ENCODE measurements at places on chromosomes 2 and 18.
A peak's percentile ranks its signal among the peaks of the same experiment; 100 is the strongest.

GRCh38 chr18:77103991-77104531 is 28.5 kb downstream of the MBP start:
- DNase-seq, result no peak

- DNase-seq, result no peak
Observed at GRCh38 chr2:33712674-33713073, 113.6 kb upstream of the FAM98A start.

GRCh38 chr18:78736015-78736690 is 243.5 kb upstream of the SALL3 start:
- no peak for DNase-seq

- DNase-seq, result peak; percentile 49
Observed at GRCh38 chr2:64295326-64296139, 151.3 kb upstream of the PELI1 start.

DNA sequence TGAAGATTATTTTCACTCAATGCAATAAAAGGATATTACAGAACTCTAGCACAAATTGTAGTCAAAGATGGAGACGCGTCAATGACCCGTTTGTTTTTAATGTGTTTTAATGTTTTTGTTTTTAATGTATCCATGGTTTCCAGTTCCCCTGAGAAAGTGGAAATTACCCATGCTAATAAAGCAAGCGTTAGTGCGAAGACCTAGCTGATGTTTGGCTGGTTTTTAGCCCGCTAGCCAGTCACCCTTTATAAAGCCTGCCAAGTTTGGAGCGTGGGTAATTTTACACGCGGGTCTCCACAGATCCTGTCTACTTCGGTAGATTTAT is 430 bp upstream of the CHMP1B start:
- DNase-seq, result no peak

DNA sequence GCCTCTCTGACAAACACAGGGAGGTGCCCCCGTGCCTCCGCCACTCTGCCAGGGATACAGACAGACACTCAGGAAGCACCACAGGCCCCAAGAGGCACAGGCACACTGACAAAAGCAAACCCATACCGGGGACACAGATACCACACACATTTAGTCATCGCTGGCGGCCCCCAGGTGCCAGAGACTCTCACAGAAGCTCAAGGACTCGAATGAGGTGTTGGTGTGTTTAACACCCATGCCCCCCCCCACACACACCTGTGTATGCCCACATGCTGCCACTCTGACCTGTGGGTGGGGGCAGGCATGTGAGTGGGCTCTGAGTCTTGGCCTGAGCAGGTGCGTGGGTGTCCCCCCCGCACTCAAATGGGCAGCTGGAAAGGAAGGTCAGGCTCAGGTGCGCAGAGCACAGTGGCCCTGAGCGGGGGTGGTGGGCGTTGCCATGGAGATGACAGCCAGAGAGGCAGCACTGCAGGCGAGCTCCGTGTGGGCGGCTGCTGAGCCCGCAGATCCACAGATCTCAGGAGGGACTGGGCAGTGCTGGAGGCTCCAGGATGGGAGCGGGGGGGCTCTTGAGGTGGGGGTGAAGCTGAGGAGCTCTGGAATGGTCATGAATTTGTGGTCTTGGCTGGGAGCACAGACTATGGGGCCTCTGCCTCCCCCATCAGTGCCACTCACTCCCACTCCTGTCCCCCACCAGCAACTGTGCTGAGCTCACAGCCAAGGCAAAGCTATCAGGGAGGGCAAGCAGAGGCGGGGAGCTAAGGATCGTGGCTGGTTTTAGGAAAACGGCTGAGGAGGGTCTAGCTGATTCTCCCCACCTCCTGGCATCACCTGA is 73.9 kb upstream of the TAF1B start:
- DNase-seq, result peak; percentile 56

DNA sequence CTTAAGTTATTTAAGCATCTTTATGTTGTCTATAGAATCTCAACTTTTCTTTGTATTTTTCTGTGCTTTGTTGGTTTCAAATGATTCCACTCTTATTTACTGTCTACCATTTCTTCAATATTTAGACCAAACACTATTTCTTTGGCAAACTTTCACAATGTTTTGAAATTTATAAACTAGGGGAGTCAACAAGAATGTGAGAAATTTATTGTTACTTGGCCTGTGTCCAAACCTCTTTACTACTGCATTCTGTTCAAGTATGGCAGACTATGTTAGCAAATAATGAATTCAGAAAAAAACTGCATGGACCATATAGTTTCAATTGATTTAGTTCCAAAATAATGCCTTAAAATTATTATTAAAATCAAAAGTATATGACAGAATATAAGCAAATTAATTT is 470.2 kb downstream of the FBXO15 start:
- DNase-seq, result no peak

DNA sequence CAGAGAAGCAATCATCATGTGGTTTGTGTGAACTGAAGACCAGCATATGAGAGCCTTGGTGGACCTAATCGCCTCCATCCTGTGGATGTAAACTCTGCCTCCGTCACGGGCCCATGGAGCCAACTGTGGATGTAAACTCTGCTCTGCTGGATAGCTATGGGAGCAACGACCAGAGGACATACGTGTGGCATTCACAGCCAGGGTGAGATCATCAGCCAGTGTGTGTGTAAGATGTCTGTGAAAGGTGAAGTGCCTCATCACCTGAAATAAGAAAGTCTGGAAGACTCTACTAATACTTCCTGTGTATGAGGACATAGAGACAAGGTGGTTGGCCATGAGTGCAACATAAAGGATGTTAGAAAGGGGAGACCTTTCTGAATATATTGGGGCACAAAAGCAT is 63.5 kb downstream of the CYB5A start:
- no peak for DNase-seq

DNA sequence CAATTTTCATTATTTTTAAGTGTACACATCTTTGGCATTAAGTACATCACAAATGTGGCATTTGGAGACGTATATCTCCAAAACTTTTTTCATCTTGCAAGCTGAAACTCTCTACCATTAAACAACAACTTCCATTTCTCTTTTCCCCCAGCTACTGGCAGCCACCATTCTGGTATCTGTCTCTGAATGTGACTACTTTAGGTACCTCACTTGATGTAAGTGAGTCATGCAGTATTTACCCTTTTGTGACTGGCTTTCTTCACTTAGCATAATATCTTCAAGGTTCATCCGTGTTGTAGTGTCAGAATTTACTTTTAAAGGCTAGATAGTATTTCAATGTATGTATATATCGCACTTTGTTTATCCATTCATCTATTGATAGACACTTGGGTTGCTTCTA is 17.0 kb downstream of the BABAM2 start:
- no peak for DNase-seq

- DNase-seq, result no peak
Observed at GRCh38 chr18:77206676-77207374, 42.8 kb upstream of the GALR1 start.

DNA sequence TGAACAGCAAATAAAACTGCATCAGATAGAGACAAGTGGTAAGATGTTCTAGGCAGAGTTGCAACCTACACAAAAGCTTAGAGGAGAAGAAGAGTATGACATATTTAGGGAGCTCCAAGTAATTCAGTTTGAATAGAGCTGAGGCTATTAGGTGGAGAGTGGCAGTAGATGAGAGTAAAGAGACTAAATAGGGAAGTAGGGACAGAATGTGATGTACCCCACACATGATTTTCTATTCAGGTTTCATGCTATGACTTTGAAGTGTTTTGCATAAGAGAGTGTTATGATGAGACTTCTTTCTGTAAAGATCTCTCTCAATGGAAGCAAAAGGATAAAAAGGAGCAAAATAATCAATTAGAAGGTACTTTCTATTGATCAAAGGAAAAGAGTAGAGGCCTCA is 206.8 kb upstream of the ERBB4 start:
- DNase-seq, result no peak

DNA sequence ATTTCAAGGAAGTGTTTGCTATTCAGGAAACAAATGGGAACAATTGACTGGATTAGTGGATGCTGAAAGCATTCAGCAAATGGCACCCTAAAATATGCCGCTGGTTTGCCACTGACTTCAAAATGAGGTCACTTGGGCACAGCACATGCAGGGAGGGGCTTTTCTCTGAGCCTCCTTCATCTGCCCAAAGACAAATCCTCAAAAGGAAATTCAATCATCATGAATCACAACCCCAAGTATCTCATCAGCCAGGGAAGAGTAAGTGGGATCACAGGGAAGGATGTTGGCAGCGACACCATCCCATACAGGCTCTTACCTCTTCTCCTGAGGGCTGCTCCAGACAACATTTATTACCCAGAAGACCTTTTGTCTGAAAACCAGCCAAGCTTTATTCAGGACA is 14.4 kb upstream of the SP140L start:
- DNase-seq, result no peak

GRCh38 chr2:7523481-7524120 is 606.4 kb downstream of the RNF144A start:
- no peak for DNase-seq

DNA sequence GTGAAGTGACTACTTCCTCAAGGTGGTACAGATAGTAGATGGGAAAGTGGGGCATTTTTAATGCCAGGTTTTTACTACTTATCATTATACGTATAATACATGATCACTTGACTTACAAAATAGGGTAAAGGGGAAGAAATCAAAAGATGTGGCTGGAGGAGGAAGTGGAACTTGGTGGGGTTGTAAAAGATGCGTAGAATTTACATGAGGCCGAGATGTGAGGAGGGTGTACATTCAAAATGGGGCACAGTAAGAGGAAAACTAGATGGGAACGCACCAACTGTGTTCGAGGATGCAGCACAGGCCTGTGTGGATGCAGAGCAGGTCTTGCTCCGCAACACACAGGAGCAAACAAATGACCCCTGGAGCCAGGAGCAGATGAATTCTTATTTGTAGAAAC is 403.3 kb downstream of the TXNL1 start:
- DNase-seq, result no peak

DNA sequence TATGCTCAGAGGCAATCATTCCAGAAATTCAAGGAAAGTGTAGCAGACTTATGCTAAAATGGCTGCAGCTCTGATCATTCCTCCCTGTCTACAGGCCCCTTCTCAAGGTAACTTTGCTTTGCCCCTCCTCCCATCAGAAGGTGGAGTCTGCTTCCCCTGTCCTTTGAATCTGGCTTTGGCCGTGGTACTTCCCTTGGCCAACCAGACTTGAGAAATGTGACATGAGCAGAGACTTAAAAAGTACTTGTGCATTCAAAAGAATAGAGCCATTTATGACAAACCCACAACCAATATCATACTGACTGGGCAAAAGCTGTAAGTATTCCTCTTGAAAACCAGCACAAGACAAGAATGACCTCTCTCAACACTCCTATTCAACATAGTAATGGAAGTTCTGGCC is 59.5 kb upstream of the NCKAP5 start:
- DNase-seq, result no peak

DNA sequence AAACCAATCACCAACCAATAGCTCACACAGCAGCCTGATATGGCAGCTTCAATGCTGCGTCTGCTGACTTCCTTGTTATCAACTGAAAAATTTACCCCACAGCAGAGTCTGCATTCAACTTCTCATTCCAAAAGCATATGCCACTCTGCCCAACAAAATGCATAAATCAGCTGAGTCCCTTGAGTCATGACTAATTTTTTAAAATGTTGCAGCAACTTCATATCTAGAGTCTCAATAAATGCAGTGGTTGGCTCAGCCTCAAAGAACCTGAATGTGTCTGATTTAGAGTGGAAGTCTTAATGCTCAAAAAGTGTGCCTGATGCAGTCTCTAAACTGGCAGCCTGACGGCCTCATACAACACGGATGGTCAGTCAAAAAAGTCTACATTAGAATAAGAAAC is 46.5 kb downstream of the FARSB start:
- DNase-seq, result no peak

DNA sequence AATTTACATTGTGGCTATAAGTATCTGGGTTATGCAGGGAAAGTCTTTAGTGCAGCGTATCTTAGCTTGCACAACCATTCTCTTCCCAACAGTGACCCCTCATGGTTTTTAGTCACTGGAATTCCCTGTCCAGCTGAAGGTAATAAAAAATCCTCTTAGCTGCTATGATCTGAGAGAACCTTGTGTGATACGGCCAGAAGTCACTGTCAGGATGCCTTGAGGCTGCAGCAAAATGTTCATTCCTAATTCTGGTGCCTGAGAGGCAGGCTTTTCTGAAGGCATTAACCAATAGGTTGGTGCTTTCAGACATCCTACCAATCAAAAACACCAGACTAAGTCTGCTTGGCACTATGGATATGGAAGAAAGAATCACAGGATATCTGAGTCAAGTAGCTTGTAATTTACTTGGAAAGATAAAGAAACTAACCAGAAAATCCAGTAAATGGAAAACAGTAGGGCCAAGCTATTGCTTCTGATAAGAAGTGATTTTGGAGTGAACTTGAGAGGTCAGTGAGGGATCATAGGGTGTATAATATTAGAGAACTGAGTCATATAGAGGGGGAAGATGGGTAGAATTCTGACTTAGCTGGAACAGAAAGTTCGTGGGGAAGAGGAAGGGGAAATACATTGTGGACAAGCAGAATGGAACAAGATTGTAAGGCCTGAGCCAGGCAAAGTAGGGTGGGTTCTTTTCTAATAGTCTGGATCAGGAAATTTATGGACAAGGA is 89.0 kb upstream of the SLC14A2 start:
- no peak for DNase-seq

GRCh38 chr18:26419746-26420145 is 128.6 kb downstream of the KCTD1 start:
- DNase-seq, result no peak

- no peak for DNase-seq
Observed at GRCh38 chr18:31104444-31104843, 2.2 kb upstream of the DSC2 start.

DNA sequence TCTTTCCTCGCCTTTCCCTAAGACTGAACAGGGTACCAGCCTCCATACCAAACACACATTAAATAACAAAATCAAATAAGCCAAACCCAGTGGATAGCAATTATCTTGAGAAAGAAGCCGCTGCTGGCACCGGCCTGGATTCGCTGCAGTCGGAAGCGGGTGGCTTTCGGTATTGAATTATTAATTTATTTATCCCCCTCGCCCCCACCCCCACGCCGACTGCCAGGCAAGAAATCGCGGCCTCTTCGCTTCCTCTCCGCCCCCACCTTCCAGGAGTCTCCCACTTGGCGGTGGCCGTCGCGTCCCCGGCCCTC is 370 bp upstream of the ZNF804A start:
- no peak for DNase-seq

- DNase-seq, result no peak
Observed at GRCh38 chr2:65164426-65164891, 34.6 kb upstream of the RAB1A start.

GRCh38 chr18:23588836-23589560 is 2.7 kb upstream of the NPC1 start:
- DNase-seq, result no peak

DNA sequence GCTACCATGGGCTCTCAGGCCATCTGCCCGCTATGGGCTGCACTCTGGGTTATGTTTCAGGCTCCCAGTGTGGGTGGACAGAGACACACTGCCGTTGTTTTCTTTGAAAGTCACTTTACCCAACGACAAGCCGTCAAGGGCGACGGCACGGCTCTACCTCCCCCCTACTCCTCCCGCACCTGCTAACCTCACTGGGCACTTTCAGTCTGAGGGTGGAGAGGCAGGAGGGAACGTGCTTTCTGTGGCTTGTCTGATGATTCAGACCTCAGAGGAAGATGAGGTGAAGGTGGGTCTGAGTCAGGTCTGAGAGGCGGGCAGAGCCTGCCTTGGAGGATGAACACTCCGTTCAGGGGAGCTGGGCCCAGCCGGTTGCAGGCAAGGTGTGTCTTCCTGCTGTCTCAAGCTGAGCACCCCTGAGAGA is 147.6 kb upstream of the HDAC4 start:
- DNase-seq, result peak; percentile 75
